ENCODE measurements at places on chromosomes 1 and 21.

DNA sequence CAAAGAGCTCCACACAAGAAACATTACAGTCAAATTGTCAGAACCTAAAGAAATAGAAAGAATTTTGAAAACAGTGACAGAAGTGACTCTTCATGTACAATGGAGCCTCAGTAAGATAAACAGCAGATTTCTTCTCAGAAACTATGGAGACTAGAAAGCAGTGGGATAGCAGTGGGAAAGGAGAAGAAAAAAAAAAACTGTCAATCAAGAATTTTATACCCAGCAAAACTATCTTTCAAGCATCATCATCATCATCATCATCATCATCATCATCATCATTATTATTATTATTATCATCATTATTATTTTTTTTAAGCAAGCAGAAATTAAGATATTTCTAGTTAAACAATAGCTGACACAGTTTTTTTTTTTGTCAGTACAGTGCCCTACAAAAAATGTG, 24.2 kb downstream of the CEP170 start:
- no peak for DNase-seq

- DNase-seq: no peak
These were observed 782.4 kb upstream of the BRINP3 start for GRCh38 chr1:191260056-191260455.

- DNase-seq: no peak
These were observed 12.3 kb downstream of the ERO1B start for GRCh38 chr1:236269439-236269838.

DNA sequence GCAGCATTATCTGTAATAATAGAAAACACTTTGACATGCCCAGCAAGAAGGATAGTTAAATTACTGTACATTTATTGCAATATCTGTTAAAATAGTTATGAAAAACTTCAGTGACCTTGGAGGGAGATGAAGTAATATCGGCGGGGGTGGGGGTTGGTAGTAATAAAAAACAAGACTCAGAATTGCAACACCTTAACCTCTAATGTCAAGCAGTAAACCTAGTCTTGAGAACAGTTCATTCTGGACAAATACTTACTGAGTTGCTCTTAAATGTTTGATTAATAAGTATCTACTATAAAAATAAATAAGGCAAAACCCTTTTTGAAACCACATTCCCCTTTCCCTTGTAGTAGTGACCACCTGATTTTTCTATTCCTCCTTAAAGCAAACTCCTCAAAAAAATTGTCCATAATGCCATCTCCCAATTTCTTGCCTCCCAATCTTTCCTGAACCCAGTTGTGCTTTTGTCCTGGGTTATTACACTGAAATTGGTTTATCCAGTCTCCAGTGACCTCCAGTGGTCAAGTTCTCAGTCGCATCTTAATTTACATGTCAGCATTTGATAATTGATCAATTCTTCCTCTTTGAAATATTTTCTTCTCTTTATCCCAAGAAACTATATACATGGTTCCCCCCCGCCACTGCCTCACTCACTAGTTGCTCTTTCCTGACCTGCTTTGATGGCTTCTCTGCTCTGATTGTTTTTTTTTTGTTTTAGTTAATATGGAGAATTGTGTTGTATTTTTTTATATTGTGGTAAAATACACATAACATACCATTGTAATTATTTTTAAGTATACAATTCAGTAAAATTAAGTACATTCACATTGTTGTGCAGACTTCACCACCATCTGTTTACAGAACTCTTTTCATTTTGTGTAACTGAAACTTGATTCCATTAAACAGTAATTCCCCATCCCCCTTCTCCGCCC, 36.8 kb downstream of the RAP1A start:
- peak; percentile 66 for DNase-seq

- DNase-seq: no peak
These were observed 16.9 kb downstream of the CCT8 start for GRCh38 chr21:29056538-29057050.

GRCh38 chr1:241775021-241775420, 73.0 kb upstream of the EXO1 start:
- no peak for DNase-seq

DNA sequence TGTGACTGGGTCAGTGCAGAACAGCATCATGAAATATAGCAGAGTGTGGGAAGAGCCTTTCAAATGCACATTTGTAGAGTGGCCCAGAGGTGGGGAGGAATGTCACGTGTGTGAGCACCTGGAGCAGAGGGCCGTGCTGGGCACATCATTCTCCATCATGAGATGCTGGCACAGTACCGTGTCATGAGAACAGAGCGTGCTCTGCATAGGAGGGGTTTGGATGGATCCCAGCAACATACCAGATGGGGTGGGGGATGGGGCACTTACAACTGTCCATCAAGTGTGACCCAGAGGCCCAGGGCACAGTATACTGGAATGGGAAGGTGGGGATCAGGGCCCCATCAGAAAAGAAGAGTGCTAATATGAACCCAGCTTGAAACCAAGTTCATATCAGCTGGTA, 182.0 kb downstream of the LMX1A start:
- DNase-seq: no peak

DNA sequence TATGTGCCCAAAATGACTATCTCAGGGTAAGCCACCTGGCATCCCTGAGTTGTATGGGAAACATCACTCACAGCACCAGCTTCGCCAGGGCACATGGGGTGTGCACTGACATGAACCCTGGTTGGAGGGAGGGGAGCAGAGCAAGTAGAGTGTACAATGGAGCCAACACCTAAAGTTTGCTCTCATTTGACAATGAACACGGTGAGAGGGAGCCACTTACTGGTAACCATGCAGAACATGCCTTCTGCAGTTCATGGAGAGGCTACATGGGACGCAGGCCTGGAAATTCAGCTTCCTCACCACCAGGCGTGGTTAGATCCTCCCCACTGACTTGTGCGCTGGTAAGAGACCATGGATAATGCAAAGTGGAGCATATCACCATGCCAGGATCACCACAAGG, 10.0 kb upstream of the CPLANE2 start:
- DNase-seq: no peak

GRCh38 chr1:227902641-227902990, 45.1 kb downstream of the WNT9A start:
- no peak for DNase-seq

DNA sequence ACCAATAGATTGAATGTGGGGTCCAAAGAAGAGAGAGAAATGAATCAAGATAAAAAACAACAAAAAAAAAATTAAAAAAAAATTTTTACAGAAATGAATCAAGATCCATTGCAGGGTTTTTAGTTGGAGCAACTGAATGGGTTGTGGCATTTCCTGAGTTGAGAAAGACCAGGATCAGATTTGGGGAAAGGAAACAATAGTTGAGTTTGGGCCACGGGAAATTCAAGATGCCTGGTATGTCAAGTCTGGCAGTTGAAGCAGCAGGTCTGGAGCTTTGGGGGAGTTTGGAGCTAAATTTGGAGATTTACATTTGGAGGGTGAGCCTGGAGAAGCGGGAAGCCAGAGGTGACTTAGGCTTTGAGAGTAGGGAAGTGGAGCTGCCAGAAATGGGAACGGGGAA, 22.6 kb downstream of the ATP8B2 start:
- no peak for DNase-seq

- DNase-seq: no peak
These were observed 13.5 kb upstream of the AHDC1 start for GRCh38 chr1:27617420-27617819.

DNA sequence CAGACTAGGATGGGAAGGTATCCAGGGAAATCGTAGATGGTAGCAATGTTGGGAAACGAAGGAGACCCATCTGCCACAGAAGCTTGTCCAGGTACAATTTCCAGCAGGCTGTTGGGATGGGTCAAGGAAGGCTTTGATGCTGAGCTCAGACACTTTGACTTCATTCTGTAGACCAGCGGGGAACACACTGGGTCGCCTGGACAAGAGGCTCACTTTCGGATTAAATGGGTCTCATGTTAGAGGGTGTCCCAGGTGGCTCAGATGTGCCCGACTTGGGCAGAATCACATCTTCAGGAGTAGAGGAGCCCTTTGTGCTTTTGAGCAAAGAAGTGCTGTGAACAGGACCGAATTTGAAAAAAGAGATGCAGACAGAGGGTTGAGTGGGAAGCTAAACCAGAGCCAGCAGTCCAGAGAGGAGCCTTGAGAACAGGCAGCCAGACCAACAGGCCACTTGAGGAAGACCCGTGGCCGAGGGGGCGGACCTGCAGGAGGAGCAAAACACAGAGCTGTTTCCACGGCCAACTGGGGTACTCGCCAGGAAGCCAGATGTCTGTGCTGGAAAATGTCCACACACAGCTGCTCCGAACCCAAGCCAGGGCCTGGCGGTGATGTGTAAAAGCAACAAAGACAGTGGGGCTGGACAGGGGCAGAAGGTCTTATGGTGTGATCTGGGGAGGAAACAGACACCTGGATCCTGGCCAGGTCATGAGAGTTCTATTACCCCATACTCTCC, 146.9 kb downstream of the AJAP1 start:
- no peak for DNase-seq

DNA sequence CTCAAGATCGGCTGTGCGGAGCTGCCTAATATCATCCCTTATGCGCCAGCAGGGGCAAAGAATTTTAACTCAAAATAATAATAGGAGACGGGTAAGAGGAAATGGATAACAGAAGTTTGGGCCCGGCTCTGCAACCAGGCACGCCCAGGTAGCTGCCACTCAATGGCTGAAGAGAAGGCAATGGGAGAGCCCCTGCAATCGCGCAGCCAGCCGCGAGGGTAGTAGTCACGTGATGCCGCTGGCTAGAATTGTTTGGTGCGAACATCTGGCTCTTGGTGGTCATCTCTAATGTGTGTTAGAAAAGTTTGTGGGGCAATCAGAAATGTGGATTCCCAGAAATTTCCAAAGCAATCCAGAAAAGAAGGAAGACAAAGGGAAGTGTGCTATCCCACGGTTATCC, 12.3 kb downstream of the BARHL2 start:
- DNase-seq: no peak

- no peak for DNase-seq
These were observed 789.9 kb upstream of the ADGRL4 start for GRCh38 chr1:79796434-79796833.

DNA sequence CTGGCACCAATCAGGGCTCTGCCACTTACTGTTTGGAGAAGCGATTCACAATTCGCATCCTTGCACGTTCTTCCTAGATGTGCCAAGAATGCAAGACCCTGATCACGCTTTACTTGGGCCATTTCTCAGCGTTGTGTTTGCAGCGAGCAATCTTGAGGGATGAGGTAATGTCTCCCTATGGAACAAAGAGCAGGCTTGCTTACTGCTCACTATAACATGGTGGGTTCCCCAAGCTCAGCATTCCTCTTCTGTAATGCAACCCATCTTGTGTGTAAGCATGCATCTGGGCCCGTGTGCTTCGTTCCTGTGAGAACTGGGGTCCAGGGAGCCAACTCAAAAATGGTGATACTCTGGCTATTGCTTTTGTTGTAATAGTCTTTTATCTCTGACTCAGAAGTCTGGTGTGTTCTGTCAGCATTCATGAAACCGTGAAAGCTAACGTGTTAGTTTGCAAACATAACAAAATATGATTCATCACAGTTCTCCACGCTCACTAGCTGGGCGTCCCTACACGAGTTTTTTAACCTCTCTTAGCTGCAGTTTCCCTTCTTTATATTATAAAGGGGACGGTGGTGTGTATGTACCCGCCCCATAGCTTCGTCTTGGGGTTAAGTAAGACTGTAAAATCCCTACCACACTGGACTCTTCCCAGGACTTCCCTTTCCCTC, 33.3 kb downstream of the DNTTIP2 start:
- peak; percentile 77 for DNase-seq

GRCh38 chr1:205124726-205125125, 2.9 kb upstream of the RBBP5 start:
- no peak for DNase-seq

DNA sequence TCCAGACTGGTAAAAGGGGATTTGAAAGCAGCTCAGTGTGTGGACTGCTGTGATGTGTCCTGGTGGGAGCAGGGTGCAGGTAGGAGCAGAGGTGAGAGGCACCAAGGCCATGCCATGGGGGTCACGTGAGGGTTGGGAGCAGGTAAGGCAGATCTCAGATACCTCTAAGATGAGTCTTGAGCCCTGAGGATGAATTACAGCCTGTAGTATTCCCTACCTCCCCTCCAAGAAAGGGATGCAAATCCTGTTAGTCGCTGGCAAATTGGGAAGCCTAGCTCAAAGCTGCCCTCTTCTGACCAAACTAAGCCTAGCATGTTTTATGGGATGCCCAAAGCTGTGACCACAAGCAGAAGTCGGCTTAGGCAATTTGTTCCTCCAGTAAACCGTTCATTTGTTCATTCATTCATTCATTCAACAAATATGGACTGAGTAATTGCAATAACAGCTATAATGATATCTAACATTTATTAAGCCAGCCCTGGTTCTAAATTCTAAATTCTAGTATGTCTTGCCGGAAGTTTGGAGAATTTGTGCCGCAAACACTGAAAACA, 3.9 kb upstream of the NUAK2 start:
- peak; percentile 78 for DNase-seq

GRCh38 chr1:151918819-151919610, 9.7 kb upstream of the THEM4 start:
- no peak for DNase-seq

- DNase-seq: no peak
These were observed 7.4 kb upstream of the KCNN3 start for GRCh38 chr1:154877370-154877974.

GRCh38 chr1:228038387-228039005, 31.7 kb downstream of the WNT3A start:
- DNase-seq: no peak

DNA sequence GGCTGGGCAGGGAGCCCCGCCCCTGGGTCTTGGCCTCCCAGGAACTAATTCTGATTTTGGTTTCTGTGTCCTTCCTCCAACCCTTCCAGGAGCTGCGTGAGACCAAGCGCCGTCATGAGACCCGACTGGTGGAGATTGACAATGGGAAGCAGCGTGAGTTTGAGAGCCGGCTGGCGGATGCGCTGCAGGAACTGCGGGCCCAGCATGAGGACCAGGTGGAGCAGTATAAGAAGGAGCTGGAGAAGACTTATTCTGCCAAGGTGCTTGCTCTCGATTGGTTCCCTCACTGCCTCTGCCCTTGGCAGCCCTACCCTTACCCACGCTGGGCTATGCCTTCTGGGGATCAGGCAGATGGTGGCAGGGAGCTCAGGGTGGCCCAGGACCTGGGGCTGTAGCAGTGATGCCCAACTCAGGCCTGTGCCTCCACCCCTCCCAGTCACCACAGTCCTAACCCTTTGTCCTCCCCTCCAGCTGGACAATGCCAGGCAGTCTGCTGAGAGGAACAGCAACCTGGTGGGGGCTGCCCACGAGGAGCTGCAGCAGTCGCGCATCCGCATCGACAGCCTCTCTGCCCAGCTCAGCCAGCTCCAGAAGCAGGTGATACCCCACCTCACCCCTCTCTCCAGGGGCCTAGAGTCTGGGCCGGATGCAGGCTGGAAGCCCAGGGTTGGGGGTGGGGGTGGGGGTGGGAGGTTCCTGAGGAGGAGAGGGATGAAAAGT, 18.5 kb upstream of the SEMA4A start:
- DNase-seq: no peak

- DNase-seq: no peak
These were observed 44.5 kb downstream of the MDM4 start for GRCh38 chr1:204560590-204561150.

GRCh38 chr1:157852476-157852875, 10.9 kb upstream of the CD5L start:
- no peak for DNase-seq

DNA sequence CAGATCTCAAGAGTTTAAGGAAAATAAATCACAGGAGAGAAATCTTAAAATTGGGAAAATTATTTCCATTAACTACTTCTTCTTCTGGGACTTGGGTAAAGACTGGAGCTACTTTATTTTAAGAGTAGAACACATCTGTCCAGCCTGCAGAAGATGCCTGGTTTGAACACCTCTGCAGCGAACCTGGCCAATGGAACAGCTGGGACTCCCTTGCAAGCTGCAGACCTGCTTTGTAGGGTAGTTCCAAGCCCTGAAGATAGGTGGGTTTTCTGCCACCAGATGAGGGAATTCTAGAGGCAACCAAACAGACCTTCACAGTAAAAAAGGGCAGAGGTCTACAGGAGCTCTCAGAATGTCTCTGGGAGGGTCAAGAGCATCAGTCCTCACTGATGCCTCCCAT, 86.5 kb upstream of the CACNA1E start:
- no peak for DNase-seq

All from kidney capillary endothelial cell (primary cell).